ENCODE measurements at places on chromosomes 1 and 21. TPM values are rescaled to one million over a fixed set of nuclear protein-coding genes. Genes with fewer than 3 reads are reported as not detected.

Gene VWA5B1
- not detected for total RNA-seq

Gene PRELP
- not detected for total RNA-seq

Gene AMY1A
- not detected for total RNA-seq

Gene FMO2
- 0.25 TPM for total RNA-seq

DNA sequence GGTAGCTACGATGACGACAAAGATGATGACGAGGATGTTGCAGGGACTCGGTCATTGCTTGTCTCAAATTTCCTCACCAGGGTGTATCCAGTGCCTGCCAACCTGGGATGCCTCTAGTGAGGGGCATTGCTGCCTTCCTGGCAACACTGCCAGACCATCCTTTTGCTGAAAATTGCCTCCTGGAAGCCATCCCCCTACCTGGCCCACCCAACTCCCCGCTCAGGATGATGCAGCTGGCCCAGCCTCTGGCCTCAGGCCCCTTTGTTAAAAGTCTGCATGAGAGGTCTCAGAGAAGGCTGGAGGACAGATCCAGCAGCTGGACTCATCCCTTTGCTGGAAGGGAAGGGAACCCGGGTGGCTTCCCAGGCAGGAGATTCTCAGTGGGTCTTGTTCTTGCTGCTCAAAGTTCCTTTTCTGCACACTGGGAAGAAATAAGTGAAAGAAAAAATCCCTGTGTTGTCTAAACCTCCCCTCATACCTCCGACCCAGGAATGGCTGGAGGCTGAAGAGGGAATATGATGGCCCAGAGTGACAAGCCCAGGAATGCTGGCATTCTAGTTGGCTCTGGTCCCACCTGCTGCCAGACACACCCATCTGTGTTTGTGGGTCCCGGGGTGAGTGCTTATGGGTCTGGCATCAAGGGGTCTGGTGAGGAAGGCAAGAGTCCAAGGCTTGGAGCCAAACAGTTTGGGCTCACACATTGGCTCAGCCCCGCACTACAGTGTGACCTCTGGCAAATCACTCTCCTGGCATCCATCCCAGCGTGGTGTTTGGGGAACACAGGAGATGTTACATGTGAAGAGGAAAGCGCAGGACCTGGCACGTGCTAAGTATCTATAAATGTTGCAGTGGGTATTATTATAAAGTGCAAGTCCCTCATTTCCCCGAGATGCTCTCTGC, 6.7 kb upstream of the FNDC5 start:
- DNase-seq, result peak; percentile 82

DNA sequence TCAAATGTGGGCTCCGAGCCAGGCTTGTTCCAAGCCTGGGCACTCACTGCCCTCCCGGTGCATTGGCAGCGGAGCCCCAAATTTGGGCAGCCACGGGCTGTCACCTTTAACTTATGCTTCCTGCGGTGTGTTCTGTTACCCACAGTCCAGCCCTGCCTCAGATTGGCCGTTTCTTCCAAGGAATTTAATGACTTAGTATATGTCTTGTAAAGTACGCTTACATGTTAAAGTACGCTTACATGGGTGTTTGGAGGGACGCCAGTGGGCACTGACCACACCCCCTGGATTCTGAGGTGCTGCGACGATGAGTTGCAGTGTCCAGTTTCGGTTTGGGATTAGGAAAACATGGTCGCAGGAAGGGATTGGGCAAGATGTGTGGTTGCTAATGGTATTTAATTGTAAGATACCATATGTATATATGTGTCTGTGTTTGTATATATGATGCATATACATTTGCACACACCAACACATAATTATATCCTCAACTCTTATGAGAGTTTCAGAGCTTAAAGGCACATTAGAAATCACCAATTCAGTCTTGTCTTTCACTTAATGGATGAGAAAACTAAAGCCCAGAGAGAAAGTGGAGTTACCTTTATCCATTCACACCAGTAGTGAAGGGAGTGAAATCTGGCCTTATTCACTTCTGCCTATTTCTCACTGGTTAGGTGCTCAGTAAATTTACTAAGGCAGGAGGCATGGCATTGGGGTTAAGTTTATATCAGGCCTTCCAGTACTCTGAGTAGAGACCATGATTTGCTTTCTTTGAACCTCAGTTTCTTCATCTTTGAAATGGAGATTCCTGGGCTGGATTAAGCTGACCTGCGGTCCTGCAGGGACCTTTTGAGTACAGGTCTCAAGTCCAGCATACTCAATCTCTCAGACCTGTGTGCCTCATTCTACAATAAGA, 1.0 kb downstream of the SMYD2 start:
- peak; percentile 64 for DNase-seq

GRCh38 chr21:31752967-31753366, 21.0 kb upstream of the SCAF4 start:
- no peak for DNase-seq

DNA sequence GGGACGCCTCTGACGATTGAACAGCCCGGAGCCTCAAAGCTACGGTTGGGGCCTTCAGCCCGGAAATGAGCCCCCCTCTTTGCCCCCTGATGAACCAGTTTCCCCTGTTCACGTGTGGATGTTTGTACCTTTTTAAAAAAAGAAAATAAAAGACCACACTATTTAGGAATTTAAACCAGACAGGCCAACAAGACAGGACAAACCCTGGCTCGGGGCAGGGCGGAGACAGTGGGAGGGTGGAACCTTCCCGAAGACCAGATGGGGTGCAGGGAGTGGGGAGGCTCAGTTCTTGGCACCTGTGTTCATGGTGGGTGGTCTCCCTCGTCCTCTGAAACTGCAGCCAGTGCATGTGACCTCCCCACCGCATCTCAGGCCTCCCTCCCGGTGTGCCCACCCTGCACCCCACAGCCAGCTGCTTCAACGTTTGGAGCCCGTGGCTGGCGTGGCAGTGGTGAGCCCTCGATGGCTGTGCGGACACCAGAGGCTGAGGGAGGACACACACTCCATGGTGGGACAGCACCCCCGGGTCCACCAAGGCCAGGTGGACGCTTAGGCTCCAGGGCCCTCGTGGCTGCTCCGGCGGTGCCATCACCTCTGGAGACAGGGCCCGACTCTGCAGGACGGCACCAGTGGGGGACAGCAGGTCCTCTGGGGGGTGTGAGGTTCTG, 45.6 kb downstream of the COL18A1 start:
- no peak for DNase-seq

DNA sequence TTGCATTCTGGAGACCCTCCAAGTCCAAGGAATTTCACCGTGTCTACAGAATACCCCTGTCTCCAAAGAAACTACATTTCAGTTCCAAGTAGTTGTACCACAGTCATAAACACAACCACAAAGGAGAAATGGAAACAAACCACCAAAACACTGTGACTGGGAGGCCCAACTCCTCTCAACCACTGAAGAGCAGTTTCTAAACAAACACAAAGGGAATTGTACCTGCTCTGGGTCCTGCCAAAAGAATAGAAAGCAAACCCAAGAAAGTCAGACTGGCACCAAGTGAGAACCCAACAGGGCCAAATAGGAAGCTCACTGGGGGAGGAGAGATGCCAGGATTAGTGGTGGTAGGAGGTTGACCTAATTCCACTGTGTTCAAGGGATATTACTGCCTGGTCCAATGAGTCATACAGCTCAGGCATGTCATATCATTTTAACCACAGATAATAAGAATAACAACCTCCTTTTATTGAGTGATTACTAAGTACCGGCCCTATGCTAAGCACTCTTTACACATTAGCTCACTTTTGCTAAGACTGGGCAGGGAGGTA, 123.9 kb upstream of the PPP2R5A start:
- no peak for DNase-seq

DNA sequence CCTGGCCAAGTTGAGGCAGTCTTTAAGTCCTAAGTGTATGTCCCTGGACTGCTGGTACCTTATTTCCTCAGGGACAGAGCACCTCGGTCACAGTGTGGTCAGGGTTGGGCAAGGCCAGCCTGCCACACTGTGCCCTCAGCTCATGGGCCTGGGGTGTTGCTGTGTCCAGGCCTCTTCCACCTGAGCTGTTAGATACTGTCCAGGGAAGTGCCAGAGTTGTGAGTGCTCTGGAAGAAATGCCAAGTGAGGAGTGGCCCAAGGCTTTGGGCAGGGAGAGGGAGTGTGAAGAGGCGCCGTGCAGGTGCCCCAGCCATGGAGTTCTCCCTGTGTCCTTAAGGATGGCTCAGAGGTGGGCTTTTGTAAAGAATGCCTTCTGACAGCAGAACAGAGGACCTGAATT, 15.3 kb downstream of the URB2 start:
- peak; percentile 18 for DNase-seq

GRCh38 chr1:158686111-158687009, at the start of gene SPTA1:
TSS of gene SPTA1 (minus strand) at chr1:158686715. CDS start at chr1:158686517, 198 bp downstream.
- DNase-seq, result no peak

DNA sequence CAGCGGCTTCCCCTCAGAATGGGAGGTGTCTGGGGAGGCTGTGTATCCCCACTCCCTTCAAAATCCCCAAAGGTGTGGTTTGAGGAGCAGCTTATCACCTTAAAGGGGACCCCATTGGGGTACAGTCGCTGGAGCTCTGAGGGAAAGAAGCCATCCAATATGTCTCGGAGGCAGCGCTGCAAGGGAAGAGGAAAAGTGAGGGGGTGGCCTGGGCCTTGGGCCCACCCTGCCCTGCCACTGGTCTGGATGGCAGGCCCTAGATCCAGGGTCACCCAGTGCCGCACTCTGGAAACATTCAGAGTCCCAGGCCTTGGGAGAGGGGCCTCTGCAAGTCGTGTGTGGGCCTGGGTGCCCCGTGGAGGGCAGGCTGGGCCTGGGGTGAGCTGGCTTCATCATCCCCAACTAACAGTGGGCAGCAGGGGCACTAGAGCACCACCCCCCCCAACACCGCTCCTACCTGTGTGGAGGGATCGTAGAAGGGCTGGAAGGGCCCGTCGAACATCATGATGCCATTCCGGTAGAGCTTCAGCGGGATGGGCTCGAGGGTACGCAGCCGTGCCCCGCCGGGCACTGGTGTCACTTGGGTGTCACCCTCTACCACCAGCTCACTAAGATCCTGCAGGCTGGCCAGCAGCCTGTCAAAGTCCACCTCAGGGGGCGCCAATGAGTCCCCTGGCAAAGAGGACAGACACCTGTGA, 5.6 kb downstream of the SH3BGRL3 start:
- DNase-seq, result no peak

- peak; percentile 6 for DNase-seq
Observed at GRCh38 chr21:38712071-38712470, 93.7 kb upstream of the ETS2 start.

DNA sequence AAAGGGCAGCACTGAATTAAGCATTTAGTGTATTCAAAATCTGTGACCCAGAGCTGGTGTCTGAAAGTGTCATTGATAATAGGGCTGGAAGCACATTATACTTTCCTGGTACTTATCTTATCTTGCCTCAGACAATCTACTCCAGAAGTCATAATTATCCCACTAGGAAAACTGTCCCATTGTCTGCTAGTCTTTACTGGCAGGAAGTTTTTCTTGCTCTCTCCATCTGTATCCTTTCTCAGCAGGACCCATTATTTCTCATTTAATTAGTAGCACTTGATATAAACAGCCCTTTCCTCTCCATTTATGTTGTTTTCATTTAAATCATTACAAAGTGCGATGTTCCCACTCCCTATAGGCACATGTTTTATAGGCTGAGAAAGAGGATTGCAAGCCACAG, 36.5 kb upstream of the BARHL2 start:
- no peak for DNase-seq

GRCh38 chr1:11873395-11874257, 14.9 kb upstream of the NPPB start:
- no peak for DNase-seq

DNA sequence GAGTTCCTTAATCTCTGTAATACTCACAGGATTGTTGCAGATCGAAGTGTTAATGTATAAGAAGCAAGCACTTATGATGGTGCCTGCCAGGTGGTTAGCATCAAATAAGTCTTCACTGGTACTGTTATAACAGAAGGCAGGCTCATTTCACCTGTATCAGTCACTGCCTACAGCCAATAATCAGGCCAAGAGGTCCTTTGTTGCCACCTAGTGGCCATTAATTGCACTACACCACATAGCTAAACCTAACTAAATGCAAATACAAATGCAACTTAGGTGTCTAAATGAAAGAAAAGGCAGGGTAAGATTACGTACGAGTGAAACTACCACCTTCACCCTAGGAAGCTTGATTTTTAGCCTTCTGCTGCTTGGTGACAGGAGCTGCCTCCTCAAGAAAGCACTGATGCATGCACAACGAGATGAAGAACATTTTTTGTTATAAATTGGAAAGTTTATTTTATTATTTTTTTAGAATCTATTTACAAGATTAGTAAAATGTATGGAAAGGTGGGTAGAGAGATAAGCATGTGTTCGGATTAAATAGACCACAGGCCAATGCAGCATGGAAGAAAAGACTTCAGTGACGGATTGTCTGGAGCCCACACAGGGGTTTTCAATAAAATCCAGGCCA, 334.8 kb upstream of the CAMK1G start:
- DNase-seq, result peak; percentile 77

DNA sequence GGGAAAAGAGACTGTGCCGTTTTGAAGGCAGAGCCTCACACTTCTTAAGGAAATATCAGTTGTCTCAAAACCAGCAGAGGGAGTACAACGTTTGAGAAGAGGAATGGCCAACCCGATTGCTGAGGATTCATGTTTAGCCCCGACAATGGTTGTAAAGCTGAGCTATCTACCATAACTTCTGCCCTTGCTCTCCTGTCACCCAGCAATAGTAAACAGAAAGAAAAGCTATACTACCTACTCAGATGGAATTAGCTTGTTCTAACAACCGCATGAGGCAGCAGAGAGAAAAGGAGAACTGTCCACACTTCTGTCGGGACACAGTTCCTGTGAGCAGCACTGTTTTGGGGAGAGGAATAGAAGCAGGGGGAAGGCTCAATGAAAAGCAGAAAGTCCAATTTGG, 91.2 kb downstream of the SLC45A1 start:
- DNase-seq, result peak; percentile 75

GRCh38 chr1:27333717-27334279, 8.0 kb upstream of the SYTL1 start:
- no peak for DNase-seq

DNA sequence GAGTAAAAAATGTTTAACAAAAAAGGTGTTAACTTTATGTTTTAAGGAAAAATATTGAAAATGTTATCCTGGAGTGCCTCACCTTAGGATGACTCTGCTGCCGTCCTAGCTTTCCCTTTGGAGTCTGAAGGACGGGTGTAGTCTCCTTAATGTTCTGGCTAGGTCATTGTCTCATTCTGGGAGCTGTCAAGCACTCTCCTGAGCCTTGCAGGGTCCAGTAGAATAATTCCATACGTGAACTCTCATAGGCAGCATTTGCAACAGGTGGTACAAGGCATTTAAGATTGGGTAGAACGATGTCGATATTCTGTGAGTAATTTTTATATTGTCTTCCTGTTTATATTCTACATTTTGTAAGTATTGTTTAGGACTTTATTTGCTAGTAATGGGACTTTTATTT, 283.6 kb upstream of the C1orf105 start:
- no peak for DNase-seq

GRCh38 chr21:38660333-38661196, 145.2 kb upstream of the ETS2 start:
- no peak for DNase-seq
